ENCODE measurements at places on chromosomes 2 and 18.

- DNase-seq = no peak
Observed at GRCh38 chr18:44758861-44759631, 78.4 kb downstream of the SETBP1 start.

GRCh38 chr2:221399183-221399582, 172.9 kb downstream of the EPHA4 start:
- DNase-seq = no peak

DNA sequence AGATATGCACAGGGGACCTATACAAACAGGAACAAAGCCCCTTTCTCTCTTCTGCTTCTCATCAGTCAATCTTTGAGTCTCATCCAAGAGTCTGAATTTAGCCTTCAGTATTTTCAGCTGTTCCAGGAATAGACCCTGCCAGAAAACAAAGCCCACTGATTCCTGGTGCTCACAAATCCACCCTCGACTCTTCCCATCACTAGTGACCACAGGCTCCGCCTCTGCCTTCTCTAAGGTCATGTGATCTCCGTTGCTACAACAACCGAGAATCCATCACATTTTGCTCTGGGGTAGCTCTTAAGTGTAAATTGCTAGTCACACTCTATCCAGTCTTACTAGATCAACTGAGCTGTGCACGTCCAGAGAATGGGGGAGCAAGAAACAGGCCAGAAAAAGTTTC, 46.4 kb upstream of the SPTBN1 start:
- DNase-seq = no peak

DNA sequence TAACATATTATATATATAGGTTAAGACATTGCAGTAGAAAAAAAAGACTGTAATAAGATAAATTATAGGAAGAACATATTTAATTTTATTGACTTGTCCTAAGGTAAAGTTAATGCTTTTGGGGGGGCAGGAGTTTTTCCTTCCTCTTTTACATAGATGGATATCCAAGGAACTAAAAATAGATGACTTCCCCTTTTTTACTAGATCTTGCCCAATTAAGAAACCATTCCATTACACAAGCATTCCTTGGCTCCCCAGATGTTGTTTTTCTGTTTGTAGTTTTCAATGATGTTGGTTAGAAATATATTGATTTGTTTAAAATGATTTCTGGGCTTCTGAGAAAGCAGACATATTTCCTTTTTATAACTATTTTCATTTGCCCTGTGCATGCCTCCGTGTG, 22.4 kb upstream of the PMAIP1 start:
- no peak for DNase-seq

DNA sequence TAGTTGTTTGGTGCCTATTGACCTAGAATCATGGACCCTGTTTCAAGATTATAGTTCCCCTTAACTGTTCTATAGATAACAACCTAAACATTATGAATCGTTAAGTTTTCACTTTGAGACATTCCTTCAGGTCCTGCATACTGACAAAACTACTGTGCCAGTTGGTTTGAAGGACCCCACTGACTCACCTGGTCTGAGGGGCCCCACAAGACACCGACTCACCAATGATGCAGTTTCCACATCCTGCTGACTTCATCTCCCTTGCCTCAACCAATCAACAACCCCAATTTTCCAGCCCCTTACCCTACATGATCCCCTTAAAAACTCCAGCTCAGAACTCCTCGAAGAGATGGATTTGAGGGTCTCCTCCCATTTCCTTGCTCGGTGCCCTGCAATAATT, 89.6 kb upstream of the CCDC141 start:
- DNase-seq = no peak

GRCh38 chr2:75656563-75656962, 10.0 kb downstream of the MRPL19 start:
- DNase-seq = no peak

DNA sequence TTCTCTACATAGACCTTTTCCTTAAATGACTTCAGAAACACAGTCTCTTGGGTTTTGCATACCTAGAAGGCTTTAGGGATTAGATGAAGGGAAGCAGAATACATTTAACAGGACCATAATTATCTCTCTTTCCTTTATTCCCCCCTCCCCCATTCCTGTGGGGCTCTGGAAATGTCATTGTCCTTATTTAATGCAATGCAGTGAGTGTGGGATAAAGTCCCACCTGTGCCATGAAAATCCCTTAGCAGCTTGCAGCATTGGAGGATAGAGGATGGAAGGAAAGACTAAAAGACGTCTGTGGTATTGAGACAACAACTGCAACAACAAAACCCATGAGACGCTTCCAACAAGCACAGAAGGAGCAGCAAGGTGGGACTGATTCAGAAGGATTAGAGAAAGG, 117.8 kb upstream of the DCC start:
- DNase-seq = no peak

DNA sequence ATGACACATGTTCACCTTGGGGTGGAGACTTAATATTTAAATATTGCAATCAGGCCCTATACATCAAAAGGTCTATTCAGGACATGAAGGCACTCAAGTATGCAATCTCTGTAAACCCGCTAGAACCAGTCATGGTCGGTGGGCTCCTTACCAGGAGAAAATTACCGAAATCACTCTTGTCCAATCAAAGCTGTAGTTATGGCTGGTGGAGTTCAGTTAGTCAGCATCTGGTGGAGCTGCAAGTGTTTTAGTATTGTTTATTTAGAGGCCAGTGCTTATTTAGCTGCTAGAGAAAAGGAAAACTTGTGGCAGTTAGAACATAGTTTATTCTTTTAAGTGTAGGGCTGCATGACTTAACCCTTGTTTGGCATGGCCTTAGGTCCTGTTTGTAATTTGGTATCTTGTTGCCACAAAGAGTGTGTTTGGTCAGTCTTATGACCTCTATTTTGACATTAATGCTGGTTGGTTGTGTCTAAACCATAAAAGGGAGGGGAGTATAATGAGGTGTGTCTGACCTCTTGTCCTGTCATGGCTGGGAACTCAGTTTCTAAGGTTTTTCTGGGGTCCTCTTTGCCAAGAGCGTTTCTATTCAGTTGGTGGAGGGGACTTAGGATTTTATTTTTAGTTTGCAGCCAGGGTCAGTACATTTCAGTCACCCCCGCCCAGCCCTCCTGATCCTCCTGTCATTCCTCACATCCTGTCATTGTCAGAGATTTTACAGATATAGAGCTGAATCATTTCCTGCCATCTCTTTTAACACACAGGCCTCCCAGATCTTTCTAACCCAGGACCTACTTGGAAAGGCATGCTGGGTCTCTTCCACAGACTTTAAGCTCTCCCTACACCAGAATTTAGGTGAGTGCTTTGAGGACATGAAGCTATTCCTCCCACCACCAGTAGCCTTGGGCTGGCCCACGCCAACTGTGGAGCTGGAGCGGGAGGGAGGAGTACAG, 108.1 kb downstream of the XRCC5 start:
- no peak for DNase-seq

DNA sequence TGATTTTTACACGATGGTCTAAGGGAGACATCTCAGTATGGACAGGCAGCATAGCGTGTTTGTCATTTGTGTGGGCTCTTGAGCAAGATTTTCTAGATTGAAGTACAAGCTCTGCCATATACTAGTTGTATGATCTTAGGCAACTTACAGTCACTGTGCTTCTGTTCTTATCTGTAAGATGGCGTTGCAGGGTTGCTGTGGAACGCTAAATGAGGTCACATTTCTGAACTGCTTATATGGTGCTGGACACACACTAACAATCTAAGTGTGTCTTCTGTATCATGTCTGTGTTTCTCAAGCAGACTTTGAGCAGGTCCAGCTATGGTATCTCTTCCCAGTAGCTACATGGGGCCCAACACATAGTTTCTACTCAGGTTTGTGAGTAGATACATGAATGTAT, 29.2 kb downstream of the PARD3B start:
- DNase-seq = no peak

DNA sequence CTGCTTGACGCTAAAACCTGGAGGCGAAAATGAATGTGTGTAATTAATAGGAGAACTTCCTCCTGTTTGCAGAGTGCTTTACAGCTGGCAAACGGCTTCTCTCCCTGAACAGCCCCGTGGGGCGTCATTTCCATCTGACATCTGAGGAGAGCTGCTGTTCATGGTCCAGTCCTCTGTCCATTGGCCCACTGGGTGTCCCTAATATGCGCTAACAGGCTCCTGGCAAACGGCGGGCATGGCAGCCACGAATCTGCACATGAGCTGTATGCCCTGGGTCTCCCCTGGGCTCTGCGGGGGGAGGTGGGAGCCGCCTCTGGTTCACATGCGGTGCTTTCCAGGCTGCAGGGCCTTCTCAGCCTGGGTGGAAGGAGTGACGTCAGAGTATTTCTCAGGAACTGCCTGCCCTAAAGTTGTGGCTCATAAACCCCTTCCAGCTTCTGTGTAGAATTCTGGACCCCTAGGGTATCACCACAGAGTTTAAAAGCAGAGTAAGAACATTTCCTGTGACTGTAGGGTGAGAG, 73.2 kb downstream of the LRRFIP1 start:
- DNase-seq = peak; percentile 35

GRCh38 chr2:167289651-167290410, 401.6 kb downstream of the XIRP2 start:
- DNase-seq = no peak

GRCh38 chr18:49886891-49887764, 73.8 kb upstream of the ACAA2 start:
- no peak for DNase-seq

DNA sequence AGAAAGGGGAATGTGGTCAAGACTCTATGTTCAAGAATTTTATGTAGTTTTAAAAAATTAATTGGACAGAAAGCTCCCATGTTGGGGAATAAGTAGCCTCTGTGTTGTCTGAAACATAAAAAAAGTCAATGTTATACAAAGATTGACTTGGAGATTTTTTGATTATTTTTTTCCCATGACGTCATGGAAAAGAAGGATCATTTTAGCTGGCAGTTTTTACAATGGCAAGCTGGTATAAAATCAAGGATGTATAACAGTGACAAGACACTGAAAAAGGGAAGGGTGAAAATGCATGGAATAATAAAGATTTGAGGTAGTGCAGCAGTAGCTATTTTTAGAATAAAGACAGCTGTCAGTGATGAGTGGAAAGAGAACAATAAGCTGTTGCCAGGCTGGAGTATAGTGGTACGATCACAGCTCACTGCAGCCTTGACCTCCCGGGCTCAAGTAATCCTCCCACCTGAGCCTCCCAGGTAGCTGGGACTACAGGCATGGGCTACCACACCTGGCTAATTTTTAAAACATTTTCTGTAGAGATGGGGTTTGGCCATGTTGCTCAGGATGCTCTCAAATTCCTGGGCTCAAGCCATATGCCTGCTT, 9.2 kb downstream of the SLC39A10 start:
- DNase-seq = no peak

DNA sequence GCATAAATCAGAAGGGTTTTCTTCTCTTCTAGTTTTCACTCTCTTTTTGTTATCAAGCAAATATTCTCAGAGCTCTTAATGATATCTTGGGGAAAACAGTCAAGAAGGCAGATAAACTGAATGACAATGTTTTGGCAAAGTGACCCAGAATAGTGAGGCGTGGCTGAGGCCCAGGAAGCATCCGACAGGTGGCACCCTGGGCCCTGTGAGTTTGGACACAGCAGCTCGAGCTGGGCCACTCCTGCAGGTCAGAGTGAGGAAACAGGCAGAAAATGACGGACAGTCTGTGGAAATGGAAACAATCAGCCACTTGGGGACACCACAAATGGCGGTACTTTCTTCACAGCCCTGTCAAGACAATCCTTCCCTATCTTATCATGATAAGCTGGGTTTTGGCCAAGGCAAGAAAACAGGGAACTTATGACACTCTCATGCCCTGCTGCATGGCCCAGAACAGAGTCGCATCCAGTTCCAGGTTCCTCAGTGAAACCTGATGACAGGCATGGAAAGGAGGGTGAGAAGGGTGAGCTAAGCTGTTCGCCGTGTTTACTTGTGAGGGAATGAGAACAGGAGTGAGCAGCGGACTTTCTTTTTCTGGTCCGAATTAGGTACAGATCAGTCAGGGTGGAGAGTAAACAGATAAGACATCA, 32.1 kb downstream of the MRPL44 start:
- DNase-seq = no peak

GRCh38 chr18:3059272-3059671, 46.3 kb upstream of the LPIN2 start:
- no peak for DNase-seq

DNA sequence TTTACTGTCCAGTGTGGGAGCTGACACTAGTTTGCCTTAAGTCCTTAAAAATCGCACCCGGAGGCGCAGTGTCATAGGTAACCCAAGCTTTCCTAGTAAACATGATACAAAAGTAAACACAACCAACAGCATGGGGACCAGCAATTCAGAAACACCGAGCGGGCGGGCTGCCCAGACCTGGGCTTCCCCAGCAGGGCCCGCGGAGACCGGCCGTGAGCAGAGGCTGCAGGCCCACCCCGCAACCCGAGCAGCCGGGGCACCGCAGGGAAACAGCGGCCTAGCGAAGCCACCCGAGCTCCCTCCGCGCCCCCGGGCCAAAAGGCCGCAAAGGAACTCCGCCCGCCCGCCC, 296 bp downstream of the TTC21B start:
- no peak for DNase-seq

DNA sequence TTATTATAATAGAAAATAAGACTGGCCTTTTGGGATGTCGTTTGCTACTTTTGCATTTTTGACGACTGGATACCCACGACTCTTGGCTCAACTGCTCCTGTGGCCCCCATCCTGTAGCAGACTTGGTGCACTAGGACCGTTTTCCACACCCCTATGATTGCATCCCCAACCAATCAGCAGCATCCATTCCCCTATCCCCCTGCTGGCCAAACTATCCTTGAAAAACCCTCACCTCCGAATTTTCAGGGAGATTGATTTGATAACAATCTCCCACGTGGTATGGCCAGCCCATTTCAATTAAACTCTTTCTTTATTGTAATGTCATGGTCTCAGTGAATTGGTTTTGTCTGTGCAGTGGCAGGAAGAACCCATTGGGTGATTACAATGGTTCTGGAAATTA, 37.9 kb upstream of the TTR start:
- DNase-seq = no peak
